Activated naive CD4-positive, alpha-beta T cell treated with anti-CD3 and anti-CD28 coated beads, Interleukin-2, amount 50 U/mL, for 16 hours (primary cell): ENCODE measurements at places on chromosomes 2 and 18.

DNA sequence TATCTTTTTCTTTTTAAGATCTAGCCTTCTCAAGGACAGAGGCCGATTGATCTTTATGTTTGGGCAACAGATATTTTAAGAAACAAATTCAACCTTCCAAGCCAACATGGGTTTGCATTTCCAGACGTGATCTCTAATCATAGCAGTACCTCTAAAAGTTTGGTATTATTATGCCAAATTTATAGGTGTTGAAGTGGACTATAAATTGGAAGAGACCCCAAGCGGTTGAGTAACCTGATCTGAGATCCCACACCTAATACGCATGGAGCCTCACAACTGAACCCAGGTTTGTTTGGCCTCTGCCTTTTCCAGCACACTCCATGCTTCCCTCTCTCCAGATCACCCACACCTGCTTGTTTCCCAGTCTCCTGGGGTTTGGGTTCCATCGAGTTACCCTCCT is 116.5 kb downstream of the DDX1 start:
- DNase-seq = no peak

DNA sequence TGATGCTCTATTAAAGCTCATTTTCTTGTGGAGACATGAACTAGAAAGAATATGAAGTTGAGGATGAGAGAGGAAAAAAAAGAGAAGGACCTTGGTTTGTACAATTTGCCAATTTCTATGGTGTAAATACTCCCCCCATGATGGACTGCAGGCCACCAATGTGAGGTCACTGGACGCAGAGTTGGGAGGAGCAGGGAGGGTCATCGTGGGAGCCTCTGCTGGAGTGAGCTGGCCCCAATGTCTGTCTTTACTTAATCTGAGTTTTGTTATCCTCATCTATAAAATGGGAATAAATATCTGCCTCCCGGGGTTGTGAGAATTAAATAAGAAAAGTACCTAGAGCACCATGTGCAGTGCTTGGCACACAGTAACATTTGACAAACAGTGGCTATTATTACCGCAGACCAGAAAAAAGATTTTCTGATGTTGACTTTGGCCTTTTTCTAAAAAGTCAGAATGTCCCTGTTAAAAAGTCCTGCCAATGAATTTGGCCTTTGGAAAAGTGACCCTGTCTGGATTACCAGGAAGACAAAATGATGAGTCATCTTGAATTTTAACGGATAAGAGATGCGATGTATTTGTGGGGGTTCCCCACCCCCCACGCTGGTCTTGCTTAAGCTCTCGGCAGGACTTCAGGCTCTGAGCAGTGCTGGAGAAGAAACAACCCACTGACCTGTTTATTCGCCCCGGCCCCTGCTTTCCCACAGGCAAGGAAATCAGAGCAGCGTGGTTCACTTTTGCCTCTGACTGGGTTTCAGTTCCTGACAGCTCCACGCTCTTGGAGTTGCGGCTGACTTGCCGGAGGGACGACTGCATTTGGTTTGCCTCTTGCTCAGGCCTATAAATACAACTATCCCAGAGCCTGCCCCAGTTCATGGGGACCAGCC is 50.3 kb upstream of the FOSL2 start:
- DNase-seq = no peak

- DNase-seq = no peak
These were observed 23.7 kb downstream of the TIMM21 start for GRCh38 chr18:74171910-74172606.

DNA sequence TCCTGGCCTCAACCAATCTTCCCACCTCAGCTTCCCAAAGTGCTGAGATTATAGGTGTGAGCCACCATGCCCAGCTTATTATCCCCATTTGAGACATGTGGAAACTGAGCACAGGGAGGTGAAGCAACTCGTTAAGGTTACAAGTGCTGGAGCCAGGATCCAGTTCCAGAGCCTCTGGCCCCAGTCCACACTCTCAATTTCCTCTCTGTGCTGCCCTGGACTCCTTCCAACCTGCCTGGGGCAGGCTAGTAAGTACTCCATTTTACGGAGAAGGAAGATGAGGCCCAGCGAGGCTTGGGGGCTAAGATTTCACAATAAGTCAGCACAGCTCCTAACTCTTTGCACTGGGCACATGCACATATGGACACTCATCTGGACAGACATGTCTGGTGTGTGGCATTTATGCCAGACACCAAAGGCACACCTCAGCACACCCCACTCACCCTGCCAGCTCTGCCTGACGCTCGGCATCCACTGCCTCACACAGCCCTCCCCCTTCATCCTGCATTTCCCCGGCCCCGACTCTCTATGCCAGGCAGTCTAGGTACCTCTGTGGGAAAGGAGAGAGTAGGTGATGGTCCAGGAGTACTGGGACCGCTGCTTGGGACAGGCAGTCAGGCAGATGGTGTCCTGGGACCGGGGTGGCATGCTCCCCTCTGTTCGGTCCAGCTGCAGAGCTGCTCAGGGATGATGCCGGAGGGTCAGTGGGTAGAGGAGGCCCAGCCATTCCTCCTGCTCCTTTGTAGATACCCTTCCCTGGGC is 20.5 kb downstream of the CFAP65 start:
- no peak for DNase-seq

GRCh38 chr2:127515383-127515915 is 10.8 kb downstream of the IWS1 start:
- no peak for DNase-seq

DNA sequence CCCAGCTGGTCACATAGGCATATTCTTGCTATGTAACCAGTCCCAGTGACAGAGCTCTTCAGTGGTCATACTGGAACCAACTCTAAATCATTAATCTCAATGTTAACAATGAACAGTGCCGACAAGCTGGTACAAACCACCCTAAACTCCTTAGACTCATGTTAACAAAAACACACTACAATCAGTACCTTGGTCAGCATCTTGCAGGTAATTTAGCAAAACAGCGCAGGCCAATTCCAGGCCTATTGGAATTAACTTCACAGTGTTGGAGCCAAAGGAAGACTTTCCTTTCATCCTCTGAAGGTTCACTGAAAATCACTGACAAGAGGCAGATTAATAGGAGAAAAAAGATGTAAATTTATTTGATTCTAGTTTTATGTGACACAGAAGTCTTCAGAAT is 396.4 kb downstream of the PIK3C3 start:
- no peak for DNase-seq

DNA sequence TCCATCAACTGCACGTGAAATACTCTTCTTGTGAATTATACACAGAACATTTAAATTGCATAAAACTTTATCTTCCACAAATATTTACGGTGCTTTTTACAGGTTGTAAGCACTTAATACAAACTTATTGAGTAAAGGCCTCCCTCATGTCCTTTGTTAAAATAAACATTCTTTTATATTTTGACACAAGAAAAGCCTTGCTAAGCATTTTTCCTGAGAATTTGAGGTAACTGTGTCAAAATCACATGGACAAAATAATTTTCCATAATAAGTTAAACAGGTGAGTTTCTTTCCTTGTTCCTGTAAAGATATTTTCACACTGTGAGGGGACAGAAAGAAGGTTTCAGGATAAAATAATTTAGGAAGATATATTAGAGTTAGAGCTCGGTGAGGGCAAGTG is 1317.1 kb upstream of the ZEB2 start:
- DNase-seq = no peak

DNA sequence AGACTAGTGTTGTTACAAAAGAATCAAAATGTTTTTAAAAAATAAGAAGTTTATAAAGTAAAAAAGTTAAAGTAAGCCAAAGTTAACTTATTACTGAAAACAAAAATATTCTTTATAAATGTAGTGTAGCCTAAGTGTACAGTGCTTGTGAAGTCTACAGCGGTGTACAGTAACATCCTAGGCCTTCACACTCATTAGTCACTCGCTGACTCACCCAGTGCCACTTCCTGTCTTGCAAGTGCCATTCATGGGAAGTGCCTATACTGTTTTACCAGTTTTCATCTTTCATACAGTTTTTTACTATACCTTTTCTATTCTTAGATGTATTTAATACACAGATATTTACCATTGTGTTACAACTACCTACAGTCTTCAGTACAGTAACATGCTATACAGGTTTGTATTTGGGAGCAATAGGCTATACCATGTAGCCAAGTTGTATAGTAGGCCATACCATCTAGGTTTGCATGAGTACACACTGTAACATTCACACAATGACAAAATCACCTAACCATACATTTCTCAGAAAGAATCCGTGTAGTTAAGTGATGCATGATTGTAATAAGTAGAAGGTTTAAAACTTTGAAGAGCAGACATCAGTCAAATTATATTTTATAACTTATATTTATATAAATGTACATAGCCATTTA is 13.4 kb downstream of the SERPINB7 start:
- peak; percentile 32 for DNase-seq

DNA sequence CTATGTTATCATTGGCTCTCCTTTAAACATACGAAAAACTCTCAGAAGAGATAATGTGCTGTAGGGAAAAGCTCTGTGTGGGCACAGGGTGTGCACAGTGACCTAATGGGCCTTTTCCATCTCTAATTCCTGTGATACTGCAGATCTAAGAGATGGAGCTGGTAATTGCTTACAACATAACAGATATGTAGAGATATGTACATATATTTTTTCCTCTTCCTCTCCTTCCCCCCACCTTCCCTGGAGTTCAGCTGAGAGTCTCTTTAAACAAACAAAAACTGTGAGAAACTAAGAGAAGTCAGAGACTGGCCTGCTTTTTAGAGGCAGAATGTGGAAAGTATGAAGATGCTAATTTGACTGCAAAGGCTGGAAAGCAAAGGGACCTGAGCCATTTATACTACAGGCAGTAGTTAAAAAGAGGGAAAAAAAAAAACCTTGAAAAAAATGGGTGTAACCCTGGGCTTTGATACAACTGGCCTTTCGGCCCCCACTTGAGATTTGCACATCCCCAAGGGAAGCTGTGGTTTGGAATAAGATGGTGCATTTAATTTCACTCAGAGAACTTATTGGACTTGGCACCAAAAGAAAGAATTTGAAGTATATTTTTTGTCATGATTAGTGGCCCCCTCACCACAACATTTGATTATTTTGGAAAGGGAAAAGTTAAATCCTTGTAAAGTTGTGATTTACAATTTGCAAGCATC is 502.2 kb upstream of the ZEB2 start:
- DNase-seq = no peak

GRCh38 chr2:120020554-120020953 is 7.7 kb downstream of the EPB41L5 start:
- no peak for DNase-seq

- no peak for DNase-seq
These were observed 45.8 kb downstream of the STK17B start for GRCh38 chr2:196125596-196125995.

GRCh38 chr18:37665346-37665745 is 99.7 kb upstream of the CELF4 start:
- no peak for DNase-seq

DNA sequence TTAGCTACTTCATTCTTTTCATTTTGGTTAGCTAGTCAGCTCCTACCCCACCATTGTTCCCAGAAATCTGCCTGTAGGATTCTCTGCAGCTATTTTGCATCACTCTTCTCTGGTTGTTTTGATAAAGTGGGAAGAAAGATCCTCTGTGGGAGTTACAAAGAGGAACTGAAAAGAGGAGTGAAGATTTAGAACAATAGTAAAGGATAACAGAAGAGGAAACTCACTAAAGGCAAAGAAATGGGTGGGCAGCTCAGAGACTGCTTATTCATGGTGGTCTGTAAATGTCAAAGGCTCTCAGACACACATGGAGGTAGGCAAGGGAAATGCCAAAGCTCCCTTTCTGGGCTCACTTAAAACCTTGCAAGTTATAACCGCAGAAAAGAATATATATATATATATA is 17.2 kb upstream of the CD207 start:
- no peak for DNase-seq

GRCh38 chr18:27860701-27861107 is 316.2 kb downstream of the CDH2 start:
- no peak for DNase-seq

DNA sequence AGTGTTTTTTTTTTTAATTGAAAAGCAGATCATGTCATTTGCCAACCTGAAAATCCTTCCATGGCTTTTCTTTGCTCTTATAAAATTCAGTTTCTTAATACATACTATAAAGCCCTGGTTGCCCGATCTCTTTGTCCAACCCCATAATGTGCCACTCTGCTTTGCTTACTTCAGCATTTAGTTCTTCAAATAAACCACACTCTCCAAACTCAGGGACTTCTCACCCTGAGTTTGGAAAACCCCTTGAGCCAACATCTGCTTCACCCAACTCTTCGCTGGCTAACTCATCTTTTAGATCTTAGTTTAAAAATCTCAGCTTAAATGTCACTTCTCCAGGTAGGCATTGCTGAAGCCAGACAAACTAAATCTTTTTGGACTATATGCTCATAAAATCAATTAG is 1.3 kb upstream of the STAT1 start:
- no peak for DNase-seq

DNA sequence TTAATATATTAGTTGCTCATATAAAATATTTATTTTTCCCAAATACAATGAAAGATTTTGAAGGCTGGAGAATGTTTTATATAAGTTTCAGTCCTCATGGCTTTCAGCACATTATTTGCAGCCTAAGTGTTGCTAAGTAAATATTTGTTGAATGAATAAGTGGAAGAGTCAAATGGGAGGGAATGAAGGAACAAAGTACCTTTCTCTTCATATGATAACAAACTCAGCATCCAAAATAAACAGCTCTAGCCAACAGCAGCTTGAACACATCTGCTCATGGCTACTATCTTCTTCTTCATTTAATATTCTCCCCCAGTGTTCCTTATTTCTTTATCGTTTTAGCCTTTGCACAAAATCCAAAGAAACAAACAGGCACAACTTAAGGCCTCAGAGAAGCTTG is 385.2 kb upstream of the PIK3C3 start:
- DNase-seq = no peak

DNA sequence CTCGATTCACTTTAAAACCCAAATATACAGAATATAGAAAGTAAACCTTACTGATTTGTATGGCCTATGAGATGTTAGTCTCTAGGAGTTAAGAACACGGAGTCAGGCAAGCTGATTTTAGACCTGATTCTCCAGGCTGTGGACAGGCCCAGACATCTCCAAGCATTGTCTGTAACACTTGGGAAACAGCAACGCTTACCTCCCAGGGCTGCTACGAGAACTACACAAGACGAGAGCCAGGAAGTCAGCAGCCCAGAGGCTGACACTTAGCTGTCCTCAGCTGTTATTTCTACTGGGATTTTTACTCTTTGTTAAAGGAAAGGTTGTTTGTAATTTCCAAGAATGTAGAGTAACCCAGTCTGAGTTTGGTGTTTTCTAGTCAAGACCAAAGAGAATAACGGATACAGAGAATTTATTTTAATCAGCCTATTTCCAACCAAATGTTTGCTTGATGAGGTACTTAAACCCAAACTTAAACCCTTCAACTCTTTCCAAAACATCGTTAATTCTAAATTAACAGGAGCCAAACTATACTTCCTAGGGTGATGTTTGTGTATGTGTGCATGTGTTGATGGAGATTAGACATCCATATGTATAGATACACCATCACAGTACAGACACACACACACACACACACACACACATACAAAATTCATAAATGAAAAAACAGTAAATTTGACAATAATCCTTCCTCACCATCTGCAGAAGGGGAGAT is 123.4 kb downstream of the LAMA1 start:
- DNase-seq = no peak

- DNase-seq = no peak
These were observed 105.8 kb upstream of the LYPD6 start for GRCh38 chr2:149224543-149224942.
